ENCODE measurements at places on chromosomes 7 and 10. TPM values are rescaled to one million over a fixed set of nuclear protein-coding genes. Genes with fewer than 3 reads are reported as not detected.
A peak's percentile ranks its signal among the peaks of the same experiment; 100 is the strongest.

DNA sequence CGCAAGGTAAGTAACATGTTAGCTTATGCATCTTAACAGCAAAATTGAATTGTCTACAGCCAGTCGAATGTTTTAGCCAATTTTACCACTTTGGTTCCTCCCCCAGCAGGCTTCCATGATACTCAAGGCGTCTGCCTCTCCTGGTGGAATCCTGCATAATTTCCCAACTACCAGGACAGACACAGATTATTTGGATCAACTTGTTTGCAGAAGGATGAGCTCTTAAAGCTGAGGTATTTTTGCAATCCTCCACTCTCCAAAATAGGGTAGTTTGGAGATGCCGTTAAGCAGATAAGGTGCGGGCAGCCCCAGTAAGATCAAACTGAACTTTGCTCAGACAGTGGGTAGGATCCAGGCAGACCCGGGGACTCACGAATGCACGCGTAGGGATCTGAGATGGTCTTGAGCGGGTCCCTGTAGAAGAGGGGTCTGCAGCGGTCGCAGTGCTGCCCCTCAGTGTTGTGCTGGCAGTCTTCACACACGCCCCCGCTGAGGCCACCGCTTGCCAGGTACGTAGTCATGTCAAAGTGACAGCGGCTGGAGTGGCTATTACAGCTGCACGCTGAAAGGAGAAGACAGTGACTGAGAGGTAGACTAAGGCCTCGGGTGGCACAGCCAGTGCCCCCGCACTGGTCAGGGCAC is 27.4 kb downstream of the LAMB4 start:
- no peak overlapping the region for H3K27ac ChIP-seq
- no peaks in the 10 kb centered on the region for H3K36me3 ChIP-seq
- peaks cover 9% of the 10 kb centered on the region for H3K4me1 ChIP-seq
- DNase-seq, result no peak
- H3K4me3 ChIP-seq, result no peak overlapping the region

GRCh38 chr10:34507217-34507616 is 307.9 kb downstream of the PARD3 start:
- no peaks in the 10 kb centered on the region for H3K4me1 ChIP-seq
- no peak overlapping the region for H3K27ac ChIP-seq
- H3K4me3 ChIP-seq, result no peak overlapping the region

GRCh38 chr10:131814567-131815265 is 86.1 kb upstream of the PPP2R2D start:
- no peaks in the 10 kb centered on the region for H3K27me3 ChIP-seq
- H3K4me3 ChIP-seq, result no peak overlapping the region
- no peaks in the 10 kb centered on the region for H3K36me3 ChIP-seq
- no peaks in the 10 kb centered on the region for H3K4me1 ChIP-seq
- H3K27ac ChIP-seq, result no peak overlapping the region

DNA sequence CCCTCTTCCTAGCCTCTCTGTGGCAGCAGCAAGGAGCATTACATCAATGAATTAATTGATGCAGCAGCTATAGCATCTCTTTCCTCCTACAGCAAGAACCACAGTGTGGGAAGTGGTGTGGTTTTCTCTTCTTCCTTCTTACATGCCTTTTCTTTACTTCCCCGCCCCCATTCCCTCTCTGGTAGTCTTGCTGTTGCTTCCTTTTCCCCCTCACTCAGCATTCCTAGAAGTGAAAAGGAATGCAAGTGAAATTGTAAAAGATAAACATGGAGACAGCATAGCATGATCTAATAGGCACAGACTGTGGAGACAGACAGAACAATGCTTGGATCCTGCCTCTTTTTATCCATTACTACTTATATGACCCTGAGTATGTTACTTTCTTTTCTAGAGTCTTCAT is 370.5 kb upstream of the BMPER start:
- DNase-seq, result no peak
- H3K4me3 ChIP-seq, result no peak overlapping the region
- H3K27ac ChIP-seq, result no peak overlapping the region
- no peaks in the 10 kb centered on the region for H3K27me3 ChIP-seq
- H3K36me3 ChIP-seq, result no peaks in the 10 kb centered on the region
- peaks cover 4% of the 10 kb centered on the region for H3K4me1 ChIP-seq

GRCh38 chr7:1447112-1447511 is 12.2 kb downstream of the MICALL2 start:
- H3K27me3 ChIP-seq, result no peaks in the 10 kb centered on the region
- no peaks in the 10 kb centered on the region for H3K4me1 ChIP-seq
- H3K36me3 ChIP-seq, result peaks cover 20% of the 10 kb centered on the region
- H3K4me3 ChIP-seq, result no peak overlapping the region
- DNase-seq, result no peak
- H3K27ac ChIP-seq, result no peak overlapping the region

- no peak overlapping the region for H3K4me3 ChIP-seq
- no peaks in the 10 kb centered on the region for H3K4me1 ChIP-seq
- no peak overlapping the region for H3K27ac ChIP-seq
- peak; percentile 8 for DNase-seq
Observed at GRCh38 chr10:129761981-129762956, 201.8 kb downstream of the EBF3 start.

- no peaks in the 10 kb centered on the region for H3K36me3 ChIP-seq
- H3K27ac ChIP-seq, result no peak overlapping the region
- no peak overlapping the region for H3K4me3 ChIP-seq
Observed at GRCh38 chr10:10394933-10395658, 622.6 kb upstream of the CELF2 start.

GRCh38 chr10:32149252-32149955 is 93.2 kb upstream of the KIF5B start:
- peak overlapping the region; percentile 93 for H3K27ac ChIP-seq
- no peaks in the 10 kb centered on the region for H3K27me3 ChIP-seq
- H3K4me3 ChIP-seq, result peak overlapping the region; percentile 44
- H3K36me3 ChIP-seq, result no peaks in the 10 kb centered on the region
- DNase-seq, result peak; percentile 89
- H3K4me1 ChIP-seq, result peaks cover 20% of the 10 kb centered on the region

- H3K4me3 ChIP-seq, result no peak overlapping the region
- no peak overlapping the region for H3K27ac ChIP-seq
- H3K36me3 ChIP-seq, result no peaks in the 10 kb centered on the region
- no peak for DNase-seq
- peaks cover 25% of the 10 kb centered on the region for H3K4me1 ChIP-seq
Observed at GRCh38 chr10:98272245-98272644, 4.3 kb upstream of the LOXL4 start.

GRCh38 chr10:132845041-132845551 is 59.1 kb upstream of the NKX6-2 start:
- no peaks in the 10 kb centered on the region for H3K4me1 ChIP-seq
- H3K27ac ChIP-seq, result no peak overlapping the region
- H3K27me3 ChIP-seq, result peaks cover 15% of the 10 kb centered on the region
- DNase-seq, result no peak
- H3K4me3 ChIP-seq, result no peak overlapping the region
- no peaks in the 10 kb centered on the region for H3K36me3 ChIP-seq

DNA sequence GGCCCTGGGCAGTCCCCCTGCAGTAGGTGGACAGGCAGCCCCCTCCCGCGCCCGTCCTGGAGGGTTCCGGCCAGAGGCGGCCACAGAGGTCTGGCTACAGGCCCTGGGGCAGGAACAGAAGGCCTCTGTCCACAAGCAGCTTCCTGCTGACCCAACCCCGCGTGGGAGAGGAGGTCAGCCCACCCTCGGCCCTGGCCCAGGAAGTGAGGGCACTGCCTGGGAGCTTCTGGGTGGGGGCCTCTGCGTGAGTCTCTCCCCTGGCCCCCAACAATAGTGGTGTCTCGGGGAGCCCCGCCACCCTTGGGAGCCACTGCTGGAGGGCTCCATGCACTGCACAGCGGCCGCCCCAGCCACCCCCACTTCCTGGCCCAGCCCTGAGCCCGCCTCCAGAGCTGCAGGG is 4.7 kb downstream of the MICALL2 start:
- DNase-seq, result peak; percentile 97
- no peaks in the 10 kb centered on the region for H3K27me3 ChIP-seq
- H3K4me3 ChIP-seq, result peak overlapping the region; percentile 58
- H3K4me1 ChIP-seq, result peaks cover 29% of the 10 kb centered on the region
- H3K27ac ChIP-seq, result peak overlapping the region; percentile 17

DNA sequence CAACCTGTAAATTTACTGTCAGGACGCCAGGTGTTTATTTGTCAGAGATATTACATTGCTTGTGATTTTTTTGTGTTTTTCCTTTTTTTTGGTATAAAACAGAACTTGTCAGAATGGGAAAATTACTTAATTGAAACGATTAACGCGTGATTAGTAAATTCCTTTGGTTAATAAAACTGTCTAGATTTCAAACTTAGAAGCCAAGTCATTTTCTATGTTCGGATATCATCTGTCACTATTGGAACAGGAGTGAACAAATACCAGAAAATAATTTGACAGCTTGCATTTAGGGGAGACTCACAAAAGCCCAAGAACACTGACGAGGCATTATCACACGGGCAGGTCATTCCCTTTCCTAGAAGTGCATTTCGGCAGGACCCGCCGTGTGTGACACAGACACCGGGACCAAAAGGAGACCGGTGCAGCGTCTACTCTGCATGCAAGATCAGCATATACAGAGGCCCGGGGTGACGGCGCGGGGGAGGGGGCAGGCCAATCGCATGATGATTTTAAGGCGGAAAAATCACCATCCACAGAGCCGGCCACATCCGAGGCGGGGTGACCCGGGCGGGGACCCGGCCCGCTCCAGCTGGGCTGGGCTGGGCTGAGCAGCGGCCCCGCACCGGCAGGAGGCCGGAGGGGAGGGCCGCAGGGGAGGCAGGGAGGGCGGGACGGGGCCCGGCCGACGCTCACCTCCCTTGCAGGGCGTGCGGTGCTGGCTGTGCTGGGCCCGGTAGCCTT is 841 bp downstream of the GLUD1 start:
- peak overlapping the region; percentile 80 for H3K4me3 ChIP-seq
- peaks cover 12% of the 10 kb centered on the region for H3K36me3 ChIP-seq
- DNase-seq, result peak; percentile 72
- no peaks in the 10 kb centered on the region for H3K27me3 ChIP-seq
- peak overlapping the region; percentile 76 for H3K27ac ChIP-seq
- peaks cover 29% of the 10 kb centered on the region for H3K4me1 ChIP-seq

NUDT5 gene
- total RNA-seq, result 51.0 TPM

FRMD4A gene
- total RNA-seq, result 42.4 TPM

DNA sequence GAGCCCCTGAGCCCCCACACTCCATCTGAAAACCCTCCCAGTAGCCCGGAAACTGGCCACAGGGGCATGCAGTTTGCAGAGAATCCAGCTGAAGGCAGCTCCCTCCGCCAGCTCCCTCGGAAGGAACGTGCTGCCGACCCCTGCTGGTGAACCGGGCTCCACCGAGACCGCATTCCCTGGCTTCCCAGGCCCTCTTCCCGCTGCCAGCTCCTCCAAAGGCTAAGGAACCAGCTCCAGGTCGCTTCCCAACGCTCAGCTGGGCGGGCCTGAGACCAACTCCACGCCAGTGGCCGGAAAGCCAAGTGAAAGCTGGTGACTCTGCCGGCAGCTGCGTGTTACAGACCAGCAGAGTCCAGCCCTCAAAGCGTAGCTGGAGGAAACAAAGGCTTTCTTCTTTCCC is 35.8 kb downstream of the GPER1 start:
- H3K27ac ChIP-seq, result peak overlapping the region; percentile 81
- no peaks in the 10 kb centered on the region for H3K27me3 ChIP-seq
- peaks cover 7% of the 10 kb centered on the region for H3K36me3 ChIP-seq

PNLIPRP1 gene
- not detected for total RNA-seq

NACAD gene
- 0.72 TPM for total RNA-seq

C10orf105 gene
- not detected for total RNA-seq

Measured in osteoblast (primary cell).